ENCODE measurements at places on chromosomes 11 and 22.
A peak's percentile ranks its signal among the peaks of the same experiment; 100 is the strongest.

DNA sequence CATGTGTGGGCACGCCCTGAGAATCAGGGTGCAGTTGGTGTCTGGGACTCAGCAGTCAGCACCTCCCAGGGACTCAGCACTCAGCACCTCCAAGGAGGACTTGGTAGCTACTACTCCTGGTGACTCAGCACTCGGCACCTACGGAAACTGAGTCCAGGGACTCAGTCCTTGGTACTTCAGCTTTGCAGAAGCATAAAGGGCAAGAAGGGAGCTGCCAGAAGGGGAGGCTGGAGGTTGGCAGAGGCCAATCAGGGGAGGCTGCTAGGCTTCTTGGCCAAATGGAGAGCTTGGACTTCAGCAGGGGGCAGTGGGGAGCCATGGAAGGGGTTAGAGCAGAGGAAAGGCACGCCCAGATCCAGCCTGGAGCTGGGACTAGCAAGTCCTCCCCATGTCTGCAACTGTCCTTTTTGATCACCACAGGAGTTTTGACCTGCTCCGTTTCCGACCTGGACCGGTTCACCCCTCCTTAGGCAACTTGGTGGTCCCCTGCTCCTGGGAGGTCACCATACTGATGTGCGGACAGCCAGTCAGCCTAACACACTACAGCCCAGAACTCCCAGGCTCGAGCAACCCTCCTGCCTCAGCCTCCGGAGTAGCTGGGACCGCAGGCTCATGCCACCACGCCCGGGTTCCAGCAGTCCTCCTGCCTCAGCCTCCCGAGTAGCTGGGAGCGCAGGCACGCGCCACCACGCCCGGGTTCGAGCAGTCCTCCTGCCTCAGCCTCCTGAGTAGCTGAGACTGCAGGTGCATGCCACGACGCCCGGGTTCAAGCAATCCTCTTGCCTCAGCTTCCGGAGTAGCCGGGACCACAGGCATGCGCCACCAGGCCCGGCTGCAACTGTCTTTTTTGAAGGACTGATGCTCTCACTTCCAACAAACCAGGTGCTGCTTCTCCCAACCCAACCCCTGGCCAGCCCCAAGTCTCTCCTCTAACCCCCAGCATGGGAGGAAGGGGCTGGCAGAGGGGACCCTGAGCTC, 1.5 kb downstream of the ANO9 start:
- no peak for DNase-seq

DNA sequence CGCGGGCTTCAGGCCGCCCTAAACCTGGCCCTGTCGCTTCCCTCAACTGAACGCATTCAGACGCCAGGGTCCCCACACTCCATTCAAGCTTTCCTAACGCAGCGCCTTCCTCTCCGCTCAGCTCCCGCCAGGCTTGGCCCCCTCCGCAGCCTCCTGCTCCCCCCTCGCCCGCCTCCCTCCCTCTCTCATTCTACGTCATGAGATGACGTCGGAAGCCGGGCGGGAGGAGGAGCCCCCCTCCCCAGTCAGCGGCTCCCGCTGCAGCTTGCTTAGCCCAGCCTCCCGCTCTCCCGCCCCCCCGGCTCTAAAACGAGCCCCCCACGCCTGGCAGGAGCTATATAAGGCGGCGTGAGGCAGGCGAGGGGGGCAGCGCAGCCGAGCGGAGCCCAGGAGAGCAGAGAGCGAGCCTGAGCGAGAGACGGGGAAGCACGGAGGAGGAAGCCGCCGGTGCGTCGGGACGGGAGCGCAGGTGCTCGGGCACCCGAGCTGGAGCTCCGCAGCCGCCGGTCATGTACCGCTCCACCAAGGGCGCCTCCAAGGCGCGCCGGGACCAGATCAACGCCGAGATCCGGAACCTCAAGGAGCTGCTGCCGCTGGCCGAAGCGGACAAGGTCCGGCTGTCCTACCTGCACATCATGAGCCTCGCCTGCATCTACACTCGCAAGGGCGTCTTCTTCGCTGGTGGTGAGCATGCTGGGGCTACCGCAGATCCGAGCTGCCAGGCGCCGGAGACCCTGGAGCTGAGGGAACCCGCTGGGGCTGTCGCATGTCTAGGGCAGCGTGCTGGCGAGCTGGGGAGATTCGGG, at the start of gene NPAS4:
Gene NPAS4 (plus strand): TSS at position 365 of the 806 bp plus-strand sequence. CDS start 145 bp downstream, at position 510.
- no peak for DNase-seq

DNA sequence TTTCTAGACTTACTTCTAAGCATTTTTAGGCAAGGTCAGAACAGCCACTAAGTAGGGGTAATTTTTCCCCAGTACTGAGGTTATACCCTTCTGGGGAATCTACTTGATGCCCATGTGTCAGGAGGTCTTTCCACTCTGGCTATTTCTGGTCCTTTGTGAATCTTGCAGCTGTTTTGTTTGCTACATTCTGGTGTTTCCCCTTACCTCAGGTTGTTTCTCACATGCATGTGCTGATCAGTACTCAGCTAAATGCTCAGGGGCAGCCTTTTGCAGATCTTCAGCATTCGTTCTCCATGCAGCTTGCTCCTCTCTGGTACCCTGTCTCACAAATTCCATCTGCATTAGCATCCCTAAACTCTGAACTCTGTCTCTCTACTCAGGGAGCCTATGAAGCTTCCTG, 303.6 kb downstream of the SOX6 start:
- no peak for DNase-seq

GRCh38 chr11:30326906-30327305, 4.0 kb downstream of the ARL14EP start:
- no peak for DNase-seq

DNA sequence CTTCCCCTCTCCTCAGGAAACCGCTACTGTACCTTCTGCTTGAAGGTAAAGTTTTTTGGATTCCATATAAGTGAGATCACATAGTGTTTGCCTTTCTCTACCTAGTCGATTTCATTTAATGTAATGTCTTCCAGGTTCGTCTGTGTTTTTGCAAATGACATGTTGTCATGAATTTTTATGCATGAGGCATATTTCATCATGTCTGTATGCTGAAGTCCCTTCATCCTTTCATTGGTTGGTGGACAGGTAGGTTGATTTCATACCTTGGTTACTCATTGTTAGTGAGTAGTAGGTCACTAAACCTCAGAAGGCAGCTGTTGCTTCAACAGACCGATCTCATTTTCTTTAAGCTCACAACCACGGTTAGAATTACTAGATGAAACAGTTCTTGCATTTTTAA, 60.3 kb downstream of the LRRC74B start:
- DNase-seq = no peak

GRCh38 chr22:29334696-29335344, 19.3 kb upstream of the RASL10A start:
- DNase-seq = no peak

- DNase-seq = no peak
Observed at GRCh38 chr22:25008666-25009065, 56.1 kb downstream of the KIAA1671 start.

GRCh38 chr11:71311176-71311925, 59.0 kb upstream of the SHANK2 start:
- no peak for DNase-seq

DNA sequence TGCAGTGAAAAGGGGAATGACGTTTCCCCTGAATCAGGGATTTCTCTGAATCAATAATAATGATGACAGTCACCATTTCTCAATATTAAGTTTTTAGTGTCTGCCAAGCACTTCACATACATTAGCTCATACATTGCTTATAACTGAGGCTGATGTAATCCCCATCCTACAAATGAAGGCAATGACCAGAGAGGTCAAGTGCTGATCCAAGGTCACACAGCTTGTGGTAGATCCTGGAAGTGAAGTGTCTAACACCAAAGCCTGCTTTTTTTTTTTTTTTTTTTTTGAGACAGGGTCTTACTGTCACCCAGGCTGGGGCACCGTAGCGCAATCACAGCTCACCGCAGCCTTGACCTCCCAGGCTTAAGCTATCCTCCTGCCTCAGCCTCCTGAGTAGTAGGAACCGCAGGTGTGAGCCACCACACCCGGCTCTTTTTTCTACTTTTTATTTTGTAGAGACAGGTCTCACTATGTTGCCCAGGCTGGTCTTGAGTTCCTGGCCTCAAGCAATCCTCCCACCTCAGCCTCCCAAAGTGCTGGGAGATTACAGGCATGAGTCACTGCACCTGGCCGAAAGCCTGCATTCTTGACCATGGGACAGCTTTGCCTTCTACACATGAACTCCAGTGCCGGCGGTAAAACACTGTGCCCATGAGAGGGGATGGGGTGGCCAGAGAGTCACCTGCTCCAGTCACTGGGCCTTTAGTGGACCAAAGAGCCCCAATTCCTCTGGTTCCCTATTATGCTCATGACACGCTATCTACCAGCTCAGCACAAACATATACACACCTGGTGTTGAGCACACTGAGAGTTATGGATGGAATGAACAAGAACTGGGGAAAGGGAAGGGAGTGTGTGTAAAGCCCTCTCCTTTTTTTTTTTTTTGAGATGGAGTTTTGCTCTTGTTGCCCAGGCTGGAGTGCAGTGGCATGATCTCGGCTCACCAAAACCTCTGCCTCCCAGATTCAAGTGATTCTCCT, 17.4 kb downstream of the ARHGAP1 start:
- DNase-seq = no peak

GRCh38 chr22:32237906-32238305, 17.2 kb downstream of the SLC5A4 start:
- no peak for DNase-seq

GRCh38 chr11:17846852-17847453, 112.4 kb downstream of the KCNC1 start:
- peak; percentile 22 for DNase-seq

DNA sequence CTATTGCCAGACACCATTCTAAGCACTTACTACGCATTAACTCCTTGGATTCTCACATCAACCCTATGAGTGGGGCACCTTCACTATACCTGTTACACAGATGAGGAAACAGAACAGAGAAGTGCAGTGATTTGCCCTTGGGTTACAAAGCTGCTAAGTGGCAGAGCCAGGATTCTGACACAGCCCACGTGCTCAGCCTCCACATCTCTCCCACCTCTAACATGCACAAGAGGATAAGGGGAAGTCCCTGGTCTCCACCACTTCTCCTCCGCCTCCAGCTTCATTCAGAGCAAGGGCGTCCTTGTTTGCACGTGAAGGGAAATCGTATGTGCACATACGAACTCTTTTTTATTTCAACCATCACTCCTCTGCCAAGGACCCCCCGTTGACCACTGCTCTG, 53.7 kb downstream of the CDON start:
- no peak for DNase-seq

GRCh38 chr11:13091804-13092203, 82.7 kb downstream of the RASSF10 start:
- no peak for DNase-seq

DNA sequence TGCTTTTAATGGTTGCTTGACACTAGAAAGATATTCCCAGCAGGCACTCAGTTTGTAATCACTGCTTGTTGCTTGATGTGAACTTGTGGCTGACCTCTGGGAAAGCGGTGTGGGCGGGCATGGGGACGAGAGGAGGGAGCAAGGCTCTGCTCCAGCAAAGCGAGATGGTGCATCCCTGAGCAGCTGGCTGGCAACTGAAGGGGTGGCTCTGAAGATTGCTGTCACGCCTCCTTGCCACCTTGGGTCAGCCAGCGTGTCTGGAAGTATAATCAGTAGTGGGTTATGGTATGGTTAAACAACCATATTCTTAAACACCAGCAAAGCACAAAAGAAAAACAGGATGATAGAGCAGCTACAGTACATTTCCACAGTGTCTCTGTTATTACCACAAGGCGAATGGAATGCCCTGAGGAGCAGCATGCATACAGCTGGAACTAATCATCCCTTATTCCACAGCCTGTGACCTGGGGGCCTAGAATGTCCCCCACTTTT, 124.5 kb downstream of the TRIM44 start:
- DNase-seq = no peak

DNA sequence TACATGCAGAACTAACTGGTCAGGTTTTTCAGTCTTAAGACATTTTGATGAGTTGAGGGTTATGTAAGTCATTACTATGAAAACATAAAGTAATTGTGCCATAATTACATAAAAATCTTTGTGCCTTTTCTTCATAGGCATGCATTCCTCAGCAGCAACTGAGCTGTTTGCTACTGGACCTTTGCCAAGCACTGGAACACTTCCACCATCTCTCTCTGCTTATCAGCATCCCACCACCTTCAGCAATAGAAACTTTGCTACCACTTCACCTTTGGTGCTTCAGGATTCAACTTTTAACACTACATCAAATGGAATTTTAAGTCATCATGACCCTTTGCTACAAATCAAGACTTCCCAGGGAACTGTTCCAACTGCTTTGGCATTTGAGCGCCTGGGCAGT, 39.0 kb downstream of the QSER1 start:
- DNase-seq = no peak

- DNase-seq = no peak
Observed at GRCh38 chr11:133936136-133936535, 20.6 kb downstream of the IGSF9B start.

DNA sequence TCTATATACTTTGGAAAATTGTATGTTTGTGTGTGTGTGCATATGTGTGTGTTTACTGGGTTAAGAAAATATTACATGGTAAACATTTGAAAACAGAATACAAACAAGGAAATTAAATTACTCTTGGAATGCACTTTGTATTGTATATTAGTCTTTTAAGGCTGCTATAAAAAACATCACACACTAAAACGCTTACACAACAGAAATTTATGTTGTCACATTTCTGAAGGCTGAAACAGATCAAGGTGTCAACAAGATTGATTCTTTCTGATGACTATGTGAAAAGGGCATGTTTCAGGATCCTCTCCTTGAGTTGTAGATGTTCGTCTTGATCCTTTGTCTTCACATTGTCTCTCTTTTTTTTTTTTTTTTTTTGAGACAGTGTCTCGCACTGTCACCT, 149.1 kb upstream of the CNTN5 start:
- no peak for DNase-seq

- DNase-seq = no peak
Observed at GRCh38 chr11:31417357-31417756, 47.7 kb downstream of the DNAJC24 start.

GRCh38 chr11:84518631-84519183, 1108.4 kb downstream of the DLG2 start:
- no peak for DNase-seq

GRCh38 chr22:26016916-26017315, 152.3 kb upstream of the SEZ6L start:
- DNase-seq = no peak
